ENCODE measurements at places on chromosomes 6 and 20.

DNA sequence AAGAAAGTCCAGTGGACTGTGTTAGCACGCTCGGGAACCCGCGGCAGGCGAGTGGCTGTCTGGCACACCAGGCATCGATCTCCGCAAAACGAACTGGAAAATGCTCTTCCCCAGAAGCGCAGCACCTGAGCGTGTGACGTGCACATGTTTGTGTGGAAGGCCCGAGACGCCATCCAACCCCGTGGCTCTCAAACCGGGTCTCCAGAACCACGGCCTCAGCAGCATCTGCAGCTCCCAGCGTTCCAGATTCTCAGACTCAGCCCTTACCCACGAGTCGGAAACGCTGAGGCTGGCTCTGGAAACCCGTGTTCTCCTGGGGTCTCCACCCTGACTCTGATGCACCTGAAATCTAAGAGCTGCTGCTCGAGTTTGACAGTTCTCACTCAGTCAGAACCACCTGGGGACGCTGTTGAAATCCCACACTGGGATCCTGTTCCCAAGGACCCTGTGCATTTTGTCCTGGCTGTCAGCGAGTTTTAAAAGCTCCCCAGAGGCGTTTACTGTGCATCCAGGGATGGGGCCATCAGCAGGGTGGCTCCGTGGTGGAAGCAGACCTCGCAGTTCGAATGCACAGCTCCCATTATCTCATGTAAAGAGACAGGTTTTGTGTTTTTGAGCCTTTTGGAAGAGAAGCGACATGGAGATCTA is 69.0 kb downstream of the DLL1 start:
- no peak for DNase-seq

DNA sequence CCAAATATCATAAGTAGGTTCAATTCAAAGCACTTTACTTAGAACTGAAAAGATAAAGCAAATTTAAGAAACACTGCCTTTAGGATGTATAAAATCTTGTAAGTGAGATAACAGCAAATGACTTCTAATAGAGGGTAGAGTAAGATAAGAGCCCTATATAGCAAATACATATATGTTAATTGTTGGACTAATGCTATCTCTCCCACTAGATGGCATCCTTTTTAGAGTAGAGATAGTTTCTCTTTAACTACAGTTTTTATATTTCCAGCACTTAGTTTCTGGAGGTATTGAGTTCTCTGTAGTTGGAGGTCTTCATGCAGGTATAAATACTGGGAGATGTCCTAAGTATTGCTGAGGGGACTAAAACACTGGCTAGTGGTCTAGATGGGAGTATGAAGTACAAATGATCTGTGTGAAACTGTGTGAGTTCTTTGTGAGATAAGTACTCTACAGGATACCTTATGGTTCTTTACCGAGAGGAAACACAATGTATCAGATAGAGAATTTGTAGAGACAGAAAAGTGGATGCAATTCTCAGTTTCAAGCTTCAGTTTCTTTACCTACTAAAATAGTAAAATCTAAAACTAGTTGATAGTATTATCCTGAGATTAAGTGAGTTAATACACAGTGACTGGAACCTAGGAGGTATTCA is 399.3 kb downstream of the KHDRBS2 start:
- DNase-seq = no peak

DNA sequence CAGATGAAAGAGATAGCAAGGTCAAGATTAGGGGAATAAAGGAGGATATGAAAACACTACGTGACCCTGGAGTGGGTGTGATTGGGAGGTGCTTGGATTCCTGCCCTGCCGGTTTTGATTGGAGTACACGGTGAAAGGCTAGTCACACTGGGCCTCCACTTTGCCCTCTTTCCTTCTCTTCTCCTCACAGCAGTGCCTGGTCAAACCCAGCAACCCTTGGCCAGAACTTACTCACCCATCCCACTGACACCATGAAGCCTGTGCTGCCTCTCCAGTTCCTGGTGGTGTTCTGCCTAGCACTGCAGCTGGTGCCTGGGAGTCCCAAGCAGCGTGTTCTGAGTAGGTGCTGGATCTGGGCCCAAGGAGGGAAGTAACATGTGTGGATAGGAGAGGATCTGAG is at the start of gene WFDC13:
Gene WFDC13 (plus strand): TSS at position 166 of the 400 bp plus-strand sequence. CDS start 86 bp downstream, at position 252.
- DNase-seq = no peak

DNA sequence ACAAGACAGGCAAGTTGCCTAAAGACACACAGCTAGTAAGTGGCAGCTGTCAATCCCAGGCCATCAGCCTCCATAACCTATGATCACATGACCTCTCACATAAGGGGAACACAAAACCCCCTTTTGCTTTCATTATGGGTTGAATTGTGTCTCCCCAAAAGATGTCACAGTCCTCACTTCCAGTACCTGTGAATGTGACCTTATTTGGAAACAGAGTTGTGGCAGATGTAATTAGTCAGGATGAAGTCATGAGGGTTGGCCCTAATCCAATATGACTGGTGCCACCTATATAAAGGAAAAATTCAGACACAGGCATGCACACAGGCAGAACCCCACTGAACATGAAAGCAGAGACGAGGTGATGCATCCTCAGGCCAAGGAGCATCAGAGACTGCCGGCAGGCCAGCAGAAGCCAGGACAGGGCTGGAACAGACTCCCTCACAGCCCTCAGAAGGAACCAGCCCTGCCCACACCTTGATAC is 33.6 kb downstream of the GFOD1 start:
- no peak for DNase-seq
